CMK (cell line): ENCODE measurements at places on chromosomes 4 and X.

- no peak for DNase-seq
Observed at GRCh38 chr4:25943312-25943711, 29.3 kb downstream of the SMIM20 start.

DNA sequence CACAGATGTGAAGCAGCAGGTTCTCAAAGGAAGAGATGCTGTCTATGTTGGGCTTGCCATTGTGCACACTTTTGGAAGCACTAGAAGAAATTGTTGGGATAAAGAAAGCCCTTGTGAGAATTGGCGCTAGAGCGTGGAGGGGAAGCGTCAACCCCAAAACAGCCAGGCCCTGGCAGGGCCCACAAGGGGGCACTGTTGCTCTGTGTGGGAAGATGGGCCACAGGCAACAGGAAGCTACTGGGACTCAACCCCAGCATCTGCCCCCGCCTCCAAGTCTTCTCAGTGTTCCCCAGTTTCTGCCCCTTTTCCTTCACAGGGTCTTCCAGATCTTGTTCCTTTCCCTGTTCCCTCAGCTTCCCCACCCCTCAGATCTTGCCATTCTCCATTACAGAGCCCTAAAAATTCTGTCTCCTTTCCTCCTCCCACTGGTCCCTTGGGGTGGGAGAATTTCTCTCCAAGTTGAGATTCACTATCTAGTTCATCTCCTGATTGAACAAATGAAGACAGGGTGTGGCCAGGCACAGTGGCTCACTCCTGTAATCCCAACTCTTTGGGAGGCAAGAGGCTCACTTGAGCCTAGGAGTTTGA lies 85.5 kb downstream of the STARD8 start:
- DNase-seq = no peak

DNA sequence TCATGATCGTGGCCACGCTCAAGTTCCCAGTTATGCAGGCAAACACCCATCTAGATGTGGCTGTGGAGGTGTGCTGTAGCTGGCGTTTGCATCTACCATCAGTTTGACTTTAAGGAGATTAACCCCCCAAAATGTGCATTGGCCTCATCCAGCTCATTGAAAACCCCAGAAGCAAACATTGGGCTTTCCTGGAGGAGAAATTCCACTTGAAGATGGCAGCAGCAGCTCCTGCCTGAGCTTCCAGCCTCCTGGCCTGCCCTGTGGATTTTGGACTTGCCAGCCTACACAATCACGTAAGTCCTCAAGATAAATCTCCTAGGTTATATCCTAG lies 30.2 kb upstream of the SLC25A6 start:
- DNase-seq = no peak

DNA sequence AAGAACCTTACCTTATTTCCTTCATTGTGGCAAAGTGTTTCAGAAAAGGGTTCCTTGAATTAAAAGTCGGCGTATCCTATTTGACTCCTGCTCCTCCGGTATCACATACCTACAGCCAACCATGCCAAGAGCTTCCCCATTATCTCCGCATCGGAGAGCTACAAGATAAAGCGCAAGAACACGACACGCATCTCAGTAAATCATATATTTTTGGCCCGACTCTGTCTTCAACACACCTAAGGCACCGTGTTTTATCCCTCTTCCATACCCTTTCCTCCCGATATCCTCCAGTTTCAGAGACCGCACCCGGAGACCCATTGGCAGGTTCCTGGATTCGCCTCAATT lies 497 bp upstream of the THAP9 start:
- no peak for DNase-seq

DNA sequence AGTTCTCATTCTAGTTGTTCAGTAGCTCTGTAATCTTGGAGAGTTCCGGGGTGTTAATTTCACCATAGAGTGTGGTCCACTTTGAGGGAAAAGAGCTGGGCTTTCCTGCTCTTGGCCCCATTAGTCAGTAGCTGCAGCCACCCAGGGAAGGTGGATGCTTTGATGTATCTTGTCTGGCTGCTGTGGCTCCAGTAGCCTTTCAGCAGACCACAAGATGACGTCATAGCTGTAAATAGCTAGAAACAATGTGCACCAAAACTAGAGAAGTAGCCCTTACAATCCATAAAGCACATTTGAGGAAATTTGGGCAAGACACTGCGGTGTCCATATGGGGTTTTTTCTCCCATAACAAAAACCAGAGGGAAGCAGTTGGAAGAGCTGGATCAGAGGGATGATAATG lies 32.9 kb upstream of the PRPS2 start:
- DNase-seq = no peak

- no peak for DNase-seq
Observed at GRCh38 chr4:20764366-20764992, 64.2 kb downstream of the PACRGL start.

GRCh38 chr4:127049526-127049925 lies 583.2 kb upstream of the INTU start:
- no peak for DNase-seq

GRCh38 chr4:9769321-9769720 lies 12.1 kb upstream of the DRD5 start:
- no peak for DNase-seq
